MG63 (cell line): ENCODE measurements at places on chromosomes 2 and 18. TPM values are rescaled to one million over a fixed set of nuclear protein-coding genes. Genes with fewer than 3 reads are reported as not detected.

- DNase-seq: no peak
Measured at GRCh38 chr2:6352247-6352646, 513.5 kb downstream of the CMPK2 start.

- peak; percentile 84 for DNase-seq
Measured at GRCh38 chr2:26723991-26724750, 31.6 kb downstream of the KCNK3 start.

GRCh38 chr2:164561991-164562390, 59.3 kb downstream of the GRB14 start:
- DNase-seq: no peak

- DNase-seq: no peak
Measured at GRCh38 chr18:55384115-55384514, 203.9 kb downstream of the TCF4 start.

GRCh38 chr2:8526403-8526696, 155.5 kb upstream of the ID2 start:
- no peak for DNase-seq

DNA sequence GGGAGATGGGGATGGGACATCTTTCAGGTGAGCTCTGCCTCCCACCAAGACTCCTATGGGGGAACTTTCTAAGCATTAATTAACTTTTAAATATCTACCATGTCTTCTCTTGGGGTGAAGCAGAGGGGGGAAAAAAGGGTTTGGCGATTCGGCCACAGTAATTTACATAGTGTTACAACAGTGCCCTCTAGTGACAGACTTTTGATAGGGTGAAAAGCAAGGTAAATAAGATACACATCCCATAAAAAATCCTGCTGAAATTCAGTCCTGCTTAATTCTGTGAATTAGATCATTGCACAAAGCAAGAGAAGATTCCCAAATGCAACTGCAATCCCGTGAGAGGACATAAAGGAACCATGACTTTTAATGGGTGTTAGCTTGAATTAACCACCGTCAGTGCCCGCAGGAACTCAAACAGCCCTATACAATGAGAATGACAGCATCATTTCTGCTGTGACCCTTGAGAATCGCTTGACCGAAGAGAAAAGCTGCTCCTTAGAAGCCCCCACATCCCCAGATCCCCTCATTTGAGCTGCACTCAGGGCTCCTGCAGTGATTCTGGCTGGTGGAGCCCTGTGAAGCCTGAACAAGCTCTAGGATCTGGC, 32.8 kb downstream of the FAM124B start:
- no peak for DNase-seq

- DNase-seq: peak; percentile 90
Measured at GRCh38 chr2:190835303-190835930, 45.2 kb upstream of the GLS start.

- DNase-seq: no peak
Measured at GRCh38 chr2:237121321-237121720, 35.6 kb downstream of the COPS8 start.

- no peak for DNase-seq
Measured at GRCh38 chr2:12227941-12228608, 481.6 kb downstream of the LPIN1 start.

DNA sequence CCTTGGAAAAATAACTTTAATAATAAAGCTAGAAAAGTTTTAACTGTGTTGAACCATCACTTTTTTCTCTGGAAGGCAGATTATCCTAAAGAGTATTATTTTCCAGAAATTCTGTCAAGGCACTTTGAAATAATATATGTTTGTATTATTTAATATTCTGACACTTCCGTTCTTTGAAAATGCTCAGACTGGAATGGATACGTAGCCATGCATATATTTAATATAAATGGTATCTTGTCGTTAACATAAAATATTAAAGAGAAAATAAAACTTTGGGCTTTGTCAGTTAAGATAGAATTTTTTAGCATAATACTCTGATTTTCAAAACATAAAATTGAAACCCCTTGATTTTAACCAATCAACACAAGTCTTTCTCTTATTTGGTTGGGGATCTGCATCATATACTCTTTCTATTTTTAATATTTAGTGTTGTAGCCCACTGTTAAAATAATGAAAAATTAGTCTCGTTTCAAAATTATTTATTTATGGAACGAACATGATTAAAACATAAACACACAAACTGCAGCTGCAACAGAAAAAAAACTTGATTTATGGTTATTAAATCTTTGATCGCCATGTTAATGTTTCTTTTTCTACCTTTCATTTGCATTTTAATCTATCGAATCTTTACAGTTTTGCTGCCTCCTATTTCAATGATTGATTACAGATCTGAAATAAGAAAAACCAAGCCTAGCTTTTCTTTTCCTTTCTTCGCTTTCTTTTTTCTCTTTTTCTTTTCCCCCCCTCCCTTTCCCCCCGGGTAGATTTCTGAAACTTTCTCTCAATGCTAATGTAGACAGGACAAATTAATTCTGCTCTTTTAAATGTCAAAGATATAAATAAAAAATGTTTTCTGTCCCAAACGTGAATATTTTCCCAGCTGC, 145.5 kb downstream of the MEIS1 start:
- no peak for DNase-seq

GRCh38 chr2:10935366-10935918, 23.7 kb downstream of the KCNF1 start:
- no peak for DNase-seq

- peak; percentile 13 for DNase-seq
Measured at GRCh38 chr2:215002500-215002899, 135.9 kb downstream of the ABCA12 start.

- no peak for DNase-seq
Measured at GRCh38 chr18:41545091-41545888, 409.7 kb upstream of the PIK3C3 start.

GRCh38 chr18:24631243-24632025, 171.0 kb downstream of the HRH4 start:
- peak; percentile 48 for DNase-seq

DNA sequence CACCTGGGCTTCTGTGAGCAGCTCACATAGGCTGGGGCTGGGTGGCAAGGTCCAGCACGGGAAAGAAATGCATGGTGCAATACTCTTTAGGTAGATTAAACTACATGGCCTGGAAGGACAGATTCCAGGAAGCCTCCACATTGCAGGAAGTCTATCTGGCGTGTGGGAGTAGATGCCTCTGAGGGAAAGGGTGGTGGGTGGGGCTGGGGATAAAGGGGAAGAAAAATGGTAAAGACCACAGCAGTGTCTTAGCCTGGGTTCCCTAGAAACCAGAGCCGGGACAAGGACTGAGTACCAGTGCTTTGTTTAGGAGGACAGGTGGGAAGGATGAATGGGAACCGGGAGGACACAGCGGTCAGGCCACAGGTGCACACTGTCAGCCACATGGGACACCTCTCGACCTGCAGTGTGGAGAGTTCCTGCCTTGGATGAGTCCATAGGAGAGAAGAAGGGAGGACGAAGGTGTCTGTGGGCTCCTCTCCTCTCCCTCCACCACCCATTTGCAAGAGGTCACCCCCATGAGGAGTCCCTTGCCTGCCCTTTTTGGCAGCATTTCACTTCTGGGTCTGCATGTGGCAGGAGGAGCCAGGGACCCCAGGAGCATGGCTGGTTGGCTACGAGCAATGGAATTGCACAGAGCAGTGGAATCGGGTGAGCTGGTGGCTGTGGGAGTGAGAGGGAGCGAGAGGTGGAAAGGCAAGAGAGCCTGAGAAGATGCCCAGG, 91.5 kb upstream of the HS6ST1 start:
- no peak for DNase-seq

GRCh38 chr2:44566059-44566458, 204.3 kb downstream of the CAMKMT start:
- DNase-seq: no peak

- no peak for DNase-seq
Measured at GRCh38 chr2:30446602-30447148, 371 bp upstream of the LCLAT1 start.

- no peak for DNase-seq
Measured at GRCh38 chr2:207815254-207815653, 45.5 kb upstream of the FZD5 start.

DNA sequence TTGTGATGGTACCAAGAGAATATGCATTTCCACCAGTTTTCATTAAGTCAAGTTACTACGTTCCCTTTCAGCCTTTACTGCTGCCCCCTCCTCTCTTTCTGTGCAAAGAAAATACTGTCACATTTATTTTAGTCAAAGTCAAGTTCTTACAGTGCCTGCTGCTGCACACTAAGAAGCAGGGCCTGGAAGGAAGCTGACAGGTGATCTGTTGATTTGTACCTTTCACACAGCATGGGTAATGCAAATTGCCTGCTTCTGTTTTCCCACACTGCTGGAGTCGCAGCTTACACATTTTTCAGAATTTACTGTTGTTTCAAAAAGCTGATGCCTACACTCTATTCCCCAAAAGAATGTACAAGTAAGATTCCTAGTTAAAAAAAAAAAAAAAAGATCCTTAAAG, 48.7 kb upstream of the CD226 start:
- no peak for DNase-seq

Gene GALNT13
- total RNA-seq: 0.07 TPM in 1 of 2 replicates, not detected in the other

Gene ACVR1C
- not detected in 2 replicates for total RNA-seq

Gene CNGA3
- total RNA-seq: not detected in 2 replicates

Gene CNTNAP5
- not detected in 2 replicates for total RNA-seq

Gene GALNT3
- total RNA-seq: 1.3 and 7.7 TPM in 2 replicates

Gene ZRANB3
- total RNA-seq: 4.5 and 7.1 TPM in 2 replicates

Gene SERPINB13
- total RNA-seq: not detected in 2 replicates

Gene CLEC4F
- total RNA-seq: not detected in 2 replicates
